ENCODE measurements at places on chromosomes 5 and 9.

GRCh38 chr5:61701877-61702602 lies 370.0 kb downstream of the ZSWIM6 start:
- DNase-seq: no peak

DNA sequence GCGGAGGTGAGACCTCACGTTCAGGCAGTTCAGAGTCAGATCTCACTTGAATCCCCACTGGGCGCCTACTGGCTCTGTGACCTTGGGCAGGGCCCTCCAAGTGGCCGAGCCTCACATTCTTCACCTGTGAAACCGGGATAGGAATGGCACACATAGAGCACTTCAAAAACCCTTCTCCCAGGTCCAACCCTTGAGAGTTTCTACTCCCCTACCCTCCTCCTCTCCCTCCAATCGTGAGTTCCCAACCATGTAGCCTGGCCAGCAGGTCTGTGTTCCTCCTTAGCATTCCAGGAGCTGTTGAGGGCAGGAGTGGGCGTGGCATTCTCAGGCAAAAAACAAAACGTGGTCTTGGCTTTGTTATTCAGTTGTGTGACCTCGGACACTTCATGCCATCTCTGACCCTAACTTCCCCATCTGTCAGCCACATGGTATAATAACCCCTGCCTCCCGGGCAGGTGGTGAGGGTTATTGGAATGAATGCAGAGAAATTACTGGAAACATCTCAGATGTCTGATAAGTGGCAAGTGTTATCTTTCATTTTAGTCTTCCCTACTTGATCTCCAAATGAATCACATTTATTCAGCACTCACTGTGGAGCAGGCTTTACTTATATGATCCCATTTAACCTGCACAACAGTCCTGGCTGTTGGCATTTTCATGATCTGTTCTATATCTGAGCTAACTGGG lies 112.8 kb upstream of the BOD1 start:
- no peak for DNase-seq

DNA sequence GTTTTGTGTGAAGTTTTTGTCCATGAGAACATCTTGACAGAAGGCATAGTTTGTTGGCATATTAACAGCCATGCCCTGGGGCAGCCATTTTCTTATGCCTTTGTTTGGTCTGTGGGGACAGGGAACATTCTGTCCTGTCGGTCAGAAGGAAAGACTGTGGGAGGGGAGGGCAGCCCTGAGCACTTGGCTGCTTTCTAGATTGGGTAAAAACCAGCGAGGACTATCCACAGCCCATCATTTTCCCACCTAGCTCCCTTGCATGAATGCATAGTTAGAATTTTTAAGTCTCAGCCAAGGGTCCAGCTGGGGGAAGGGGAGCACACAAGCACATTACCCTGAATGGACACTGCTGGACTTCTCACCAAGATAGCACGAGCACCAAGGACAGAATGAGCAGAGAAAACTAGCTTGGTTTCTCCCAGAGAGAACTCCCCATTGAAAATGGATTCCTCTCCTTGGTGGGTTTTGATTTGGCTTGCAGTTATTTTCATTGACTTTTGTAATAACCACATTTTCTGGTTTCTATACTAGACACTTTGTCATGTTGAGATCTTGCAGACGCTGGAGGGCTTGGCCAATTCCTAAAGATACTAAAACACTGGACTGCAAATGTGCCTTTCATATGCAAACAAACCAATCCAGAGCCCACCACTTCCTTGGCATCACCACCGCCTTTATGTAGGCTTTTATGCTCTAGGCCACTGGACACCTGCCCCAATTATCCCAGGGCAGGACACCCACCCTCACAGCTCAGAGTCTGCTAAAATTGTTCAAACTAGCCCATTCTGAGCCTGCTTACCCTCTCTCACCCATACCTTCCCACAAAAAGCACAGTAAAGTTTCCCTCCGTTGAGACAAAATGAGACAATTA lies 129.9 kb downstream of the BOD1 start:
- DNase-seq: no peak

- DNase-seq: no peak
Measured at GRCh38 chr9:404234-404633, 189.6 kb downstream of the DOCK8 start.

DNA sequence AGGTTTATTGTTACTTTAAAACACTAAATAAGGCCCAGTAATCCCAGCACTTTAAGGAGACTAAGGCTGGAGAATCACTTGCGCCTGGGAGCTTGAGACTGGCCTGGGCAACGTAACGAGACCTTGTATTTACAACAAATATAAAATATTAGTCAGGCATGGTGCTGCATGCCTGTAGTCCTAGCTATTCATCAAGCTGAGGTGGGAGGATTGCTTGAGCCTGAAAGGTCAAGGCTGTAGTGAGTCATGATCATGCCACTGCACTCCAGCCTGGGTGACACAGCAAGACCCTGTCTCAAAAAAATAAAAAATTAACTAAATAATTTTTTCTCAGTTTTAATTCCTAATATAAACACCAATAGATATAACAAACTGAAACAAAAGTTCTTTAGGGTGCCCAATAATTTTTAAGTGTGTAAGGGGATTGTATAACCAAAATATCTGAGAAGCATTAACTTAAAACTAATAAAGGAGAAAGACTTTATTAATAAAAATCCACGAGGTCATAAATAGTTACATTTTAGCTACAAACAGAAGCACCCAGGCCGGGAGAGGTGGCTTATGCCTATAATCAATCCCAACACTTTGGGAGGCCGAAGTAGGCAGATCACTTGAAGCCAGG lies 32.7 kb downstream of the FAM13B start:
- no peak for DNase-seq

- no peak for DNase-seq
Measured at GRCh38 chr5:151683986-151684588, 2.6 kb downstream of the SPARC start.

- DNase-seq: no peak
Measured at GRCh38 chr9:32456564-32456963, 69.4 kb downstream of the RIGI start.

DNA sequence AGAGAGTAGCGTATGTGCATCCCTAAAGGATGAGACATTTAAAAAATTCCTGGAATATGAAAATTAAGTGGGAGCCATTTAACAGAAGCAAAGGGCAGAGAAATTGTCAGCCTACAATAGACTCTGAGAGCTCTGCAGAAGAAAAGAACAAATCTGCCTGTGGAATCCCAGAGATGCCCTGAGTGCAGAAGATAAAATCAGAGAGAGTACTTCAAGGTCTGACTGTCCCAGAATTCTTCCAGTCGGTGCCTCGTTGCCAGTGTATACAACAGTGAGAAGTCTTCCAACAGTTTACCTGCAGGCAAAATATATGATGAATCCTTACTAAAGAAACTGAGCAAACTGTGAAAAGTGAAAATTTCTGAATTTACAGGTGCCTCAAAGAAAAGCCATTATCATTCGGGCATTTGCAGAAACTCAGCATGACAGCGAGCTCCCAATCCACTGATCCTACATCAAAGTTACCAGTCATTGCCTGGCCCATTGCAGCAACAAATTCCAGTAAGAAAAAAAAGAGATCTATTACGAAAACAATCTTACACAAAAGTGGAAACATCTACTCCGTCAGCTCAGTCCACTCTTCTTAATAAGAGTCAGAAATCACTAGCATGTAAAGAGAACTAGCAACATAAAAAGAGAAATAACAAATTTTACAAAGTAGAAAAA lies 92.8 kb upstream of the VCAN start:
- DNase-seq: no peak

- DNase-seq: no peak
Measured at GRCh38 chr9:135618866-135619598, 20.3 kb downstream of the GLT6D1 start.

GRCh38 chr9:97405551-97405950 lies 6.3 kb upstream of the TDRD7 start:
- DNase-seq: no peak

DNA sequence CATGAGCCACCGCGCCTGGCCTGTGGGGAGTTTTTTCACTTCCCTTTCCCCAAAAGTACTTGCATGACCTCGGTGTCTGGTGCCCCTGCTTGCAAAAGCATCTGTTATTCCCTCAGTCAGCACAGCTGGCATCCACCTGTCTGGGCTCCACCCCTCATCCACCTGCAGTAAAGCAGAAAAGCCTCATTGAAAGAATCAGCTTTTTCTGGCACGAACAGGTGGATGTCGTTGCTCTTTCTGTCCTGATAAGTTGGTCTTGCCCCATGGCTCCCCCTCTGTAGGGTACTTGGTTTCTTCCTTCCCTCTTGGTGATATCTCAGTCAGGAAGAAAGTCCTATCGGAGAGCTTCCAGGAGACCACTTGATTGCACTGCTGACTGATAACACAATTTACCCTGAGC lies 37.4 kb downstream of the WWC1 start:
- DNase-seq: no peak

GRCh38 chr5:149267241-149267973 lies 4.3 kb upstream of the AFAP1L1 start:
- no peak for DNase-seq

- no peak for DNase-seq
Measured at GRCh38 chr9:21853414-21853813, 51.0 kb downstream of the MTAP start.

DNA sequence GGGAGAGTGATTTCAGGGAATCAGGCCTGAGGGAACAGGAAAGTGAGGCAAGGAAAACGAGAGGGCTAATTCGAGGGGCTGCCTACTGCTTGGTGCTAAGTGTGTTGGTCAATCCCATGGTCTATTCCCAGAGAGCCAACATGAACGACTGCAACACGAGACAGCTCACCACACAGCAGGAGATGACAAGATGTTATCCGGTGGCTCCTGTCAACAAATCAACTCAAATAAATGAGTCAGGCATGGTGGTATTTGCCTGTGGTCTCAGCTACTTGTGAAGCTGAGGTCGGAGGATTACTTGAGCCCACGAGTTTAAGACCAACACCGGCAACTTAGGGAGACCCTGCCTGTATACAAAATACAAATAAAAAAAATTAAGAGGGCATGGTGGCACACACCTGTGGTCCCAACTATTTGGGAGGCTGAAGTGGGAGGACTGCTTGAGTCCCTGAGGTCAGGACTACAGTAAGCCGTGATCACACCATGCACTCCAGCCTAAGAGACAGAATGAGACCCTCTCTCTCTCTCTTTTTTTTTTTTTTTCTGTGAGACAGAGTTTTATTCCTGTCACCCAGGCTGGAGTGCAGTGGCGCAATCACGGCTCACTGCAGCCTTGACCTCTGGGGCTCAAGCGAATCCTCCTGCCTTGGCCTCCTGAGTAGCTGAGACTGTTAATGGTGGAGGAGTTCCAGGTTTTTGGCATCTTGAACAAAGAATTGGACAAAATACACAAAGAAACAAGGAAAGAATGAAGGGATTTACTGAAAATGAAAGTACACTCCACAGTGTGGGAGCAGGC lies 9.0 kb upstream of the FAF2 start:
- no peak for DNase-seq

GRCh38 chr9:129610473-129611306 lies 10.2 kb downstream of the C9orf50 start:
- peak; percentile 24 for DNase-seq

- DNase-seq: no peak
Measured at GRCh38 chr9:14958989-14959388, 48.8 kb upstream of the FREM1 start.

DNA sequence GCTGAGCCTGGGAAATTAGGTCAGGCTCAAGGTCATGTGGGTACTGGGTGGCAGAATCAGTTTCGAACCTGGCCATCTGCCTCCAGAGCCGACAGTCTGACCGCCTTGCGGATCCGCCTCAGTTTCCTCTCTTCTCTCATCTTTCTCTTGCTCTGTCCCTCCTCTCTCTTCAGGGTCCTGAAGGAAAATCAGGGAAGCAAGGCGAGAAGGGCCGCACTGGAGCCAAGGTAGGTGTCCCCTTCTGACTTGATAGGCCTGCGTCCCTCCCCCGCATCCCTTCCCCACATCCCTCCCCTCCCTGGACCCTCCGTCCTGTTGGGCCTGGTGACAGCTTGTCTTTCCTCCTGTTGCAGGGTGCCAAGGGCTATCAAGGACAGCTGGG lies 40.8 kb upstream of the ORM1 start:
- no peak for DNase-seq

DNA sequence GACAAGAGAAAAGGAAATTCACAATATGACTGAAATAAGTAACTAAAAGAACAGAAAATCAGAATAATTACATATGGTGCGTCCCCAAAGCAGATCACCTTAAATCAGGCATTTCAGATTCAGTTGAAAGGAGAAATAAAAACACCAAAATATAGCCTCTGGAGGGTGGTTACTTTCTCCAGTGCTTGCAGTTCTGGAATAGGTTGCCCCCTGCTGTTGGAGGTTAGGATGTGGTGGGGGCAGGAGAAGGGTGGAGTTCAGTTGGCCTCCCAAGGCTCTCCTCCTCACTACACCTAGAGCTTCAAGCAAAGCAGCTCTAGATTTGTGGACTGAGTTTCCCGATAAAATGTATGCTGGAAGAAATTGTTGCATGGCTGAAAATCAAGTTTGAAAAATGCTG lies 338.2 kb upstream of the TLE4 start:
- no peak for DNase-seq

- no peak for DNase-seq
Measured at GRCh38 chr9:94813379-94813778, 86.9 kb downstream of the AOPEP start.

- DNase-seq: no peak
Measured at GRCh38 chr5:33238826-33239695, 201.7 kb upstream of the TARS1 start.

- DNase-seq: no peak
Measured at GRCh38 chr9:13847270-13847669, 466.7 kb downstream of the NFIB start.

DNA sequence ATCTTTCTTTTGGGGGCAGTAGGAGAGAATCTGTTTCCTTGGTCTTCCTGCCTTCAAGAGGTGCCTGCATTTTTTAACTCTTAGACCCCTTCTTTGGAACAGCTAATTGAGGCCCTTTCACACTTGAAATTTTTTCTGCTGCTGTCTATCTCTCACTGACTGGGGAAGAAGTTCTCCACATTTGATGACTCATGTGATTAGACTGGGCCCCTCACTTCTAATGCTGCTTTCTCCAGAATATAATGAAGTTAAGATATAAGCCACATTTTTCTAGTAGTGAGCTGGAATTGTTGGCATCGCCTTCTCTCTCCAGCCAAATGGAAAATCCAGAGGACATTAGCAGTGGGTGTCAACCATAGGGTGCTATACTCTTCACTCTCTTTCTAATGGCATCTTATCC lies 12.4 kb downstream of the ZNF474 start:
- DNase-seq: no peak

GRCh38 chr5:173891308-173892116 lies 3.4 kb downstream of the CPEB4 start:
- no peak for DNase-seq

GRCh38 chr5:135593886-135594285 lies 15.1 kb upstream of the CXCL14 start:
- no peak for DNase-seq

- no peak for DNase-seq
Measured at GRCh38 chr9:127519301-127520166, 68.2 kb downstream of the LRSAM1 start.

GRCh38 chr5:153456354-153456753 lies 34.1 kb upstream of the GRIA1 start:
- DNase-seq: no peak

- DNase-seq: no peak
Measured at GRCh38 chr5:109191153-109191558, 218.6 kb downstream of the PJA2 start.
